Substantia nigra (tissue), 51 donors: ENCODE measurements at places on chromosomes 3 and 15.

DNA sequence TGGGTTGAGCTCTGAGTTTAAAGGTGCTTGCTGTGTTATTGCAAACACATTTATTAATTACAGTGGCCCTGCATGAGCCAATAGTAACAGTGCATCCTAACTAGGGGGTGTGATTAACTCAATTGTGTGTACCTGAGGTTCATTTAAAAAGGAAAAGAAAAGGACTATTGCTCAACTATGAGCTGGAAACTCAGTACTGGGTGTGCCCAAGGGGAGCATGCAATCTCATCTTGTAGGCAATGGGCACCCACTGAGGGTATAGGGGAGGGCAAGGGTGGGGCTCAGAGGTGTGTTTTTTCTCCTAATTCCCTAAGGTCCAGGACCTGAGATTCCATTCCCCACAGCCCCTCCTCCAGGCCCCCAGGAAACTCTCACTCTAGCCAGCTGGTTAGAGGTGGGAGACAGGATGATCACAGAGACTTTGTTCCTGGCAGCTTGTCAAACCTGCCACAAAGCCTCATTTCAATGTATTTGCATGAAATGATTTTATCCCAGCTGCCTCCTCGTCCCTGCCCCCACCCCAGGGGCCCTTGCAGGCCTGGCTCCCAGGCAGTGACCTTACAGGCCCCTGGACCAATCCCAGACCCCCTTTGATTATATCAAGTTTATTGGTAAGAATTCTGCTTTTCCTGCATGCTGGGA, 220.7 kb downstream of the TBC1D2B start:
- no peak for DNase-seq

GRCh38 chr3:98784042-98784441, 20.9 kb downstream of the ST3GAL6 start:
- no peak for DNase-seq

DNA sequence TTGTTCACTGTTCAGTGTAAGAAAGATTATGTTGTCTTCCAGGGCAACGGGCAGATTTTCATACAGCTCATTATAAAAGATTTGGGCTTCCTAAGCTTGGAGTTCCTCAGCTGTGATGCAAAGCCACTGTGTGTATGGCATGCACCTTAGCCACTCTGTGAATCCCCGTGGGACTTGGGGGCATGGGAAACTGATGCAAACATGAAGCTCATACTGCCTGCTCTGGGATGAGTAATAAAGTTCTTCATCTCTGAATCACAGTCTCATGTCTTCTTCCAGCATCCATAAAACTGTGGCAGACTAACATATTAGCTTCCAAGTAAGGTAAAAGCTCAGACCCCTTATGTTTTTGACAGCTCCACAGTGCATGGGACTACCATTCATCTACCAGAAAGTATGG, 154.3 kb upstream of the RORA start:
- no peak for DNase-seq

GRCh38 chr3:2873986-2874385, 236.2 kb downstream of the IL5RA start:
- DNase-seq: no peak

GRCh38 chr3:133153382-133153781, 115.2 kb downstream of the TMEM108 start:
- DNase-seq: no peak

DNA sequence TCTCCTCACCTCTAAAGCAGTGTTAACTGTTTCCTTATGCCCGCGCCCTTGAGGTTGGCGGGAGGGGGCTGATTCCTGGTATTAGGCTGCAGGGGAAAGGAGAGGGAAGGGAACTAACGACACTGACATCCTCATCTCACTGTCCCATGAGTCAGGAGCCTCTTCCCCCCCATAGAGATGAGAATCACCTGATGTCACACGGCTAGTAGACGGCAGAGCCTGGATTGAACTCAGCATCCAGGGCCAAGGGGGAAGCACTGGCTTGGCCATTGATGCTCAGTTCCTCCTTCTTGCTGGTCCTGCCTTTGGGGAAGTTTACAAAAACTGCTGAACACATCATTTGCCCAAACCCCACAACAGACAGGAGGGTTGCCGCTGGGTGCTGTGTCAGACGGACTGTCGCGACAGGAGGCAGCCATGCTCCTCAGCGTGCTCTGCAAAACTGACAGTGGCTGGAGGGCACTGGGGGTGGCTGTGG, 38.5 kb downstream of the IDH2 start:
- no peak for DNase-seq

- no peak for DNase-seq
These were observed 281.6 kb upstream of the TMCO5A start for GRCh38 chr15:37652646-37653417.

GRCh38 chr3:58188921-58189451, 21.8 kb downstream of the DNASE1L3 start:
- DNase-seq: no peak
